ENCODE measurements at places on chromosomes 2 and 18.

DNA sequence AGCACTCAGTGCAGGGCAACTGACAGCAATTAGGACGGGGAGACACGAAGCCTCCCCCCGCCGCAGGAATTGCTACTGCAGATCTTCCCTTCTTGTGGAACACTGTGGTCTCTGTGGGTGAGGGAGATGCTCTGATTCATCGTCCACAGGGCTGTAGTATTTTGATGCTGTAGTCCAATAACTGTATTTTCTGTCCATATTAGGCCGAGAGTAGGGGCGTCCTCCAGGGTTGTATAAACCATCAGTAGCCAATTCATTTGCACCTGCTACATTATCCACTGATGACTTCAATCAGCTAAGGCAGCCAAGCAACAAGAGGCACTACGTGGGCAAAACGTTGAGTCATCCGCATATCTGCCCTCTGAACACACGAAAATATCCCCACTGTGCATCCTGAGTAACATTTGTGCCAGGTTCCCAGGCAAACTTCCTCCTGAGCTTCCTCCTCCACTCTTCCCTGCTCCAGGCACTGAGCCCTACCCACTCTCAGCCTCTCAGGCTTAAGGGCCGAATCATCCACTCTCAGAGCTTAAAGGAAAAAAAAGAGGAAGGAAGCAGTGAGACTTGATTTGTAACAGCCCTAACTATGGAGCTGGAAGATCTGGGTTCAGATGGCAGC, 62.1 kb downstream of the LBH start:
- DNase-seq: peak; percentile 38

GRCh38 chr18:11747731-11748130, 58.7 kb downstream of the GNAL start:
- no peak for DNase-seq

GRCh38 chr2:141001750-141002149, 1129.1 kb downstream of the LRP1B start:
- no peak for DNase-seq

DNA sequence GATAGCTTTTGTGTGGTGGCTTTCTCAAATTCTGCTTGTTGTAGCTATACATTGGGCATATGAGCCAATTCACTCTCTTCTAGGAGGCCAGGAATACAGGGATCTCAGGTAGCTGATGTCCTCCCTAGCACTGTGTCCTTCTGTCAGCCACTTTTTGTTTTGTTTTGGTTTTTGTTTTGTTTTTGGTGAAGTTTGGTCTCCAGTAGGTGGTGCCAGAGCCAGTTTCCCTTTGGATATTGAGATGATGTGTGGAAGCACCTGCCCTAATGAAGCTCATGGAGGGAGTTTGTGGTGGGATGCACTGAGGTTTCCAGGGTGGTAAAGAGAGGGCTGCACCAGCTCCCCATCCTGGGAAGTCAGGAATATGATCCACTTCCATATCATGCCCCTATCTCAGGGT, 100.5 kb upstream of the VWC2L start:
- DNase-seq: no peak

DNA sequence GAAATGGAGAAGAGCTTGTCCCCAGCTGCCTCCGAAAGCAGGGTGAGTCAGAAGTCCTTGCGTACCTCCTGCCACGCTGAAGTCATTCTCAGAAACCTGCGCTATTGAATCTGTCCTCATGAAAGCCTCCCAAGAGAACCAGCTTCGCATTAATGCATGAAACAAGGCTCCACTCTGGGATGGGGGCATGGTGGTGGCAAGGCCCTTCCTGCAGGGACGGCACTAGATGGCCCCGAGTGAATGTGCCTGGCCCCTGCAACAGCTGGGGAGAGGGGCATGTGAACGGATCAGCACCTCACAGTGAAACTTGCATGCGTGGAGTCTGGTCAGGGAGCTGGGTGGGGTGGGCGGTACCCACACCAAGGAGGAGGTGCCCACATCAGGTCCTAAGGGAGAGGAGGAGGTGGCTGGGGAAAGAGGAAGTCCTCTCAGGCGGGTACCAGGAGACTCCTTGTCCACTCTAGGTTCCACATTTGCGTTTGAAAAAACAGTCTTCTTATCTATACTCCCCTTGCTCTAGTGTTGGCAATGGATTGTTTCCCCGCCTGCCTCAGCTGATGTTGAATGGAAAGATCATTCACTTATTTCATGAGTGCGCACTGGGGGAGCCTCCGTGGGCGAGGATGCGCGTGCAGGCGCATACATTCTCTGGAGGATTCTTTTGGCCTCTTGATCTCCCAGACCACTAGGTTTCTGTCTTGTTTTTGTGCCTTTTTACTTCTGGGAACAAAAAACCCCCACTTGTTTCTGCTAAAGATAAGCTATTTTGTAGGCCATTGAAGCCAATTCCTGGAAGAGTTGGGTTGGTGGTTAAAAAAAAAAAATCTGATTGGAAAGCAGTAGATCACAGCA, 104.7 kb downstream of the KLHL29 start:
- no peak for DNase-seq

DNA sequence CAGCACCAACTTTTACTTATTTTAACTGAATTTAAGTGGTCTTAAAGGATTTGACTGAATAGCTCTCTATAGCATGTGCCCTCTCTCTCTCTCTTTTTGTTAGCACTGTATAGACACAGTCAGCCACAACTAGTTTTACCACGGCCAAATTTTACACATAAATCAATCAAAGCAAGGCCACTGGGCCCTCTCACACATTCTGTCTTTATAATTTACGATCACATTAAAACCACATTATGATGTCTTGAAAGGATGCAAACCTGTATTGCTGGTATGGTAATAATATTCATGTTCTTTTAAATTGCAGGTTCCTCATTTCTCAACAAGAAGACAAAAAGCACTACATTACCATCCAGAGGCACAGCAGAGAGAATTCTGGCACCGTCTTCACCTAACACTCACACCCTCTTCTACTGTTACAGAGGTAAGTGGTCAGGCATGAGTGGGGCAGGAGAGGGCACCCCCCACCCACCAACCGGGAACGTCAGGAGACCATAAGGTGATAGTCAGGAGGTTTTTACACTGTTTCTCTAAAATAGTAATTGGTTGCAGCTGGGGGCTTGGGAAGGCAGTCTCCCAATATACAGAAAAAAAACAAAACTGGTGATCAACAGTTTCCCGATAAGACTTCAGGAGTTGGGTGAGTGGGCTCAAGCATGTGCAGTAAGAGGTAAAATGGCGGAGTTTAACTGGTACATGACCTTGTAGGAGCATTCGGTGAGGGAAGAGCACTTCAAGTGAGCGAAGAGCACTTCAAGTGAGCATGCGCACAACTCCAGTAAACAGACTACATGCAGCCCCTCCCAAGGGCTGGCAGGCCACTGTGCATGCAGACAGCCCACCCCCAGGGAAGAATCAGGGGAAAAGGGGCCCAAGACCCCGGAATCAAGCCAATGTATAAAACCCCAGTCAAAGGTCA, 296.7 kb downstream of the PIEZO2 start:
- DNase-seq: no peak

GRCh38 chr18:62607302-62607701, 84.5 kb downstream of the ZCCHC2 start:
- DNase-seq: no peak

DNA sequence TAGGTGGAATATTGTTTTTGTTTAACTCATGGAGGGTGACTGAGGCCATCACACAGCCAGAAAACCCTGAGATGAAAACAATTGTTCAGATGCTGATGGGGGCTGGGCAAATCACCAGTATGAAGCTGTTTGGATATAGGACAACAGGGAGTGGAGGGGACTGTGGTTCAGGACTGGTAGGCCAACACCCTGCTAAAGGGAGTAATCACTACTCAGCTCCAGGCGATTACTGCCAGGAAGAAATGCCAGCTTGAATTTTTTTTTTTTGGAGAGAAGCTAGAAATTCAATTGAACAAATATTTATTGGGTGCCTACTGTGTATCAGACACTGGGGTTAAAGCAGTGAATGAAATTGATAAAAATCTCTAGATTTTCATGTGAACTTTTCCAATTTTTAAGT, 37.4 kb downstream of the TNP1 start:
- no peak for DNase-seq

DNA sequence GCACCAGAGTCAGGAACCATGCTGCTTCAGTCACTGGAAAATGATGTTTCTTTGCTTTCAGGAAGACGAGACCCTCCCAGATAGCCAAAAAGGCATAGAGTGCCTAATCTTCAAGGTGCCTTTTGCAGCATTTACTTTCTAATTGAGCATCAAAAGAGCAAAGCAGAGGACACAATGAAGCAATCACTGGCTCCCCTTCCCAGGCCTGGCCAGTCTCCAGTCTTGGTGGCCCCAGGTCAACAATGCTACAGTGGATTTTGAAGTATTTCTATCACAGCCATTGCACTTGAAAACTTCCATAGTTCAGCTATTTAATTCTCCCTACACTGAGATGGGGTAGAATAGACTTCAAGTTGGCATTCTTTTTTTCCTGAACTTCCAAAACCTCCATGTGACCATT, 15.4 kb downstream of the ZBTB7C start:
- DNase-seq: no peak

DNA sequence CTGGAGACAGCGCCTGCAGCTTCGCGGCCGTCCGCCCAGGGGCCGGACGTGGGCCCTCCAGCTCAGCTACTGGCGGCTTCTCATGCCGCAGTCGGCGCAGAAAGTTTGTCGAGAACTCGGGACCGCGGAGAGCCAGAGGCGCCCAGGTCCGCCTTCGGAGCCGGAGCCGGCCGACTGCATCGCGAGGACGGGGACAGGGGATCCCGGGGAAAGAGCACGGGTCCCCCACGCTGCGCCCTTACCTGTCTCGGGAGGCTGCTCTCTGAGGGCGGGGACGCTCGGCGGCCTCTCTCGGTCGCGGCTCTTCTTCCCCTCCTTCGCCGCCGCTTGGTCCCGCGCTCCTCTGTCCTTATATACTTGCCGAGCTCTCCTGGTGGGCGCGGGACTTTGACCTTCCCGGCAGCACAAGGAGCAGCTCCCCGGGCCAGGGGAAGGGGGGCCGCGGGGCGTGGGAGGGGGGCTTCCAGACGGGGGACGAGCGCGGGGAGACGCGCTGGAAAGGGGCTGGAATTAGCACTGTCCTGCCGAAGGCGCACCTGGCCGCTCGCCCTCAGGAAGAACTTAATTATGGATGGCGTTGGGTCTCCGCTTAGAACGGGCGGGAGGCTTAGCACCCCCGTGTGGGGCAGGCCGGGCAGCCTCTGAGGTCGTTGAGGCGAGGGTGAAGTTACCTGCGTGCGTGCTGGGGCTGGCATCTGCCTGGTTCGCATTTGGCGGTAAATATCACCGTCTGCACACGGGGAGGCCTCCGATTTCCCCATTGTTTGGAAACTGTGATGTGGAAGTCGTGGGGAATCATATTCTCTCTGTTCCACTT, at the start of gene POMC:
POMC (minus strand) TSS at position 325 of the 817 bp plus-strand sequence. CDS start 3,808 bp downstream, outside the sequence.
- DNase-seq: no peak

- peak; percentile 91 for DNase-seq
Measured at GRCh38 chr2:20186078-20186854, 38.7 kb downstream of the SDC1 start.

DNA sequence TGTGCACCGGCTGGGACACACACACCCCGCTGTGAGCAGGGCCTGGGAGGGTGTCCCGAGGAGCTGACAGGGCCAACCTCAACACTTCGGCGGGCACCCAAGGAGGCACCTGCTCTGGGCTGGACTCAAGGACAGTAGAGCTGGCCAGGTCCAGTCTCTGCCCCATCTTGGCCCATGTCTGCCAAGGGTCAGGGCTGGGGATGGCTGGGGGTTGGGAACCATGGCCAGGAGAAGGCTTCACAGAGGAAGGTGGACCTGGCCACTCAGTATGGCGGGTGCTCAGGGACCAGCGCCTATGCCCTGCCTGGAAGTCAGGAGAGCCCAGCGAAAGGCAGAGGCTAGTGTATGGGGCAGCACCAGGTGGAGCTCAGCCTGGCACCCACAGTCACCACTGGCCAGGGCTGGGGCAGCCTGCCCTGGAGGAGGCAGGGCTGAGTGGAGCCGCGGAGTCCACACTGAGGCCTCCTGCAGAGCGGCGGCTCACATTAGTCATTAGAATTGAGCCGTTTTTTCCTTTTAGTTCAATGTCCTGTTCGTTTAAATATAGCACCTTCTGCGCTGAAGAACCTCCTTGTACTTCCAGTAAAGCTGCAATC, 4.2 kb downstream of the ERFE start:
- DNase-seq: no peak

- no peak for DNase-seq
Measured at GRCh38 chr2:45415534-45416123, 195.4 kb downstream of the SRBD1 start.

- DNase-seq: peak; percentile 44
Measured at GRCh38 chr2:206693399-206694137, 24.6 kb downstream of the DYTN start.

- DNase-seq: no peak
Measured at GRCh38 chr2:237791977-237792727, 6.4 kb upstream of the RBM44 start.

- no peak for DNase-seq
Measured at GRCh38 chr2:133312038-133312729, 256.1 kb downstream of the NCKAP5 start.

DNA sequence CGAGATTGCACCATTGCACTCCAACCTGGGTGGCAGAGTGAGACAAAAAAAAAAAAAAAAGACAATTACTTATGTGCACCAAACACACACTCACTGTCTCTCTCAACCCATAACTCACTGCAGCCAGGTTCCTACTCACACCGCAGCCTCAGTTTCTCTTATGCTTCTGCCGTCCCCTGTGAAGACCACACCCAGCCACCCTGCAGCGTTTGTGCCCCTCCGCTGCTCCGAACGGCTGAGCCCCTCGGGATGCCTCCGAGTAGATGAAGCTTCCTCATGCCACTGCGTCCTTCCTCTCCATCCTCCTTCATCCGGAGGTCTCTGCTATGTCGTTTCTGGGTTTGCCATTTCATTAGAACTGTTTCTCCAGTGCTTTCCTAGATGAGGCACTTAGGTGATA, 160.1 kb downstream of the TWIST2 start:
- no peak for DNase-seq

GRCh38 chr2:19573784-19574183, 215.4 kb upstream of the OSR1 start:
- DNase-seq: no peak

- no peak for DNase-seq
Measured at GRCh38 chr2:17429130-17429529, 89.1 kb downstream of the RAD51AP2 start.

DNA sequence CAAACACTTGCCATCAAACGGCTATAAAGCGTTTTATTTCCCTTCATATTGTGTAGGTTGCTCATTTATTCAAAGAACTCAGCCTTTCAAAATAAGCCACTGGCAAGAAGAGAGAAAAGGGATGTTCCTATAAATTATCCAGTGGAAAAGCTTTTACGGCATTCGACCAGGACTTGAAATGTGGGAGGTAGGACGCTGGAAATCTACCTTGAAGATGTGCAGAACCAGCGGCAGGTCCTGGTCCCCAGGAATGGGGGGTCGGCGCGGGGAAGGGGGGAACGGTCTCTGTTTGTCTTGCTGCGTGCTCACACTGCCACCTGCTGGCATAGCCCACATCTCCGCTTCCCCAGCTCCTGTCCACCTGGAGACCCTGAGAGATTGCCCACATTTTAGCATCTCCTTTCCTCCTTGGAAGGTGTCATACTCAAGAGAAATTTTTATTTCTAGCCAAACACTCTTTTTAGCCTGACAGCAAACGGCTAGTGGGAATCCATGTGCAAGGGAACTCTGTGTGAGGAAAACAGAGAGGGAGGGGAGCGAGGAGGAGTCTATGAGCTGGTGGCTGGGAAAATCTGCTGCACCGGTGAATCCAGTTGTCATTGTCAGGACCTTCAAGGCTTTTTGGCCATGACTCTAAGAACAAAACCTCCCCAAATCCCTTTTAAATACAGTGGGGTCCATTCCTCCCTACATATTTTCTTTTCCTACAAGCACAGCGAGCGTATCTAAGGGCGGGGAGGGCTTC, 349.0 kb upstream of the PKDCC start:
- DNase-seq: no peak

GRCh38 chr2:195368249-195369217, 288.5 kb upstream of the SLC39A10 start:
- no peak for DNase-seq

Data from HL-60 (cell line).